T-helper 2 cell (primary cell): ENCODE measurements at places on chromosomes 3 and 15.

GRCh38 chr15:64740311-64741170, 34.8 kb downstream of the RBPMS2 start:
- DNase-seq: no peak

DNA sequence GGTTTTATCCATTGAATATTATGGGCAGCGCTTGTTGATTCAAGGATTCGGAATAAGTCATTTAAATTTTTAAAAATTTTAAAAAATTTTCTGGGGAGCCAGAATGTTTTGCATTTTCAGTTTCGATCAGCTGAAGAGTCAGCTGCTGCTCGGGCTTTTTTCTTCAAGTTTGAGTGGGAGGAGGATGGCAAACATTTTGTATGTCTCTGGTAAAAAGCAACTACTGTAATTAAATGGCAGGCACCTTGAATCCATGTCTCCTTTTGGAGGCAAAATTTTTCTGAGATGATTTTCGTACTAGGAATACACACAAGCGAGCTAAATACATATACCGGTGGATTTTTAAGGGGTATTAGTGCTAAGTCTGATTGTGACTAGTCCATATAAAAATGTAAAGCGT, 612 bp downstream of the C3orf38 start:
- DNase-seq: peak; percentile 69

DNA sequence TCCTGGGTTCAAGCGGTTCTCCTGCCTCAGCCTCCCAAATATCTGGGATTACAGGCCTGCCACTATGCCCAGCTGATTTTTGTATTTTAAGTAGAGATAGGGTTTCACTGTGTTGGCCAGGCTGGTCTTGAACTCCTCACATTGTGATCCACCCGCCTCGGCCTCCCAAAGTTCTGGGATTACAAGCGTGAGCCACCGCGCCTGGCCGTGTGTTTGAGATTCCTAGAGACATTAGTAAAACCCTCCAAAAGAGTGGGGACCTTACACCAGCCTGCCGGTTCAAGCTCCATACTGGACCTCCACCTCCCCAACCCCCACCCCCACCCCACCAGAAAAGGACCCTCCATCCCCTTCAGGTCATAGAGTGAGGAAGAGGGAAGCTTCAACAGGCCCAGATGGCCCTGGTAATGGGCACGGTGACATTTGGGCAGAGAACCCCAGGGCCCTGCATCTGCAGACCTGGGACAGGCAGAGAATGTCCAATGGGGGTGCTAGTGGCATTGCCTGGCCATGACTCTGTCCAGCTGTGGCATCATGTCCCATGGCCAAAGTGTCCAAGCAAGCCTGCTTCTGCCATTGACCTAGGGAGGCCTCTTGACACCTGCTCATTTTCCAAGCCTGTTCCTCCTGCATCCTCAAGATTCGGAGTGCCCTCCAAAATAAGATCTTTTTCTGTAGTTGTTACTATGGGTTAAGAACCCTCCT, 108.9 kb upstream of the KLF13 start:
- DNase-seq: no peak

DNA sequence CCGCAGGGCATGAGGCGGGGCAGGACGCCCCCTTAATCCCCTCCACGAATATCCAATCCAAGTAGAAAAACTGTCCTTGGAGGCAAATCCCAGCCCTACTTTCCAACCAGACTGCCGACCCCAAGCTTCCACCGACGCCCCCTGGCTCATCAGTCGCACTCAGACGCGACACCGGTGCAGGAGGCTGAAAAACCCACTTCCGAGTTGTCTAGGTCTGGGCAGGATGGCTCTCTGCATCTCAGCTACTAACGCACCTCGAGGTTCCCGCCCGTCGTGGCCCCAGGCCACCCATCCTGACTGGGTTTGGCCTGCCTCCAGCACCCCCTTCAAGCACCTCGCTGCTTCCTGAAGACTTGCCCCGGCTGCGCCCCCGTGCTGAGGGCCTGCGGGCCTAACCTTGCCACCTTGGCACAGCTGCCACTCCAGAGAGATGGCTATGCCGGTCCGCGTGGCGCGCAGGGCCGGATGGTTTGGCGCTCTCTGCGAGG, 15.5 kb downstream of the RGMA start:
- DNase-seq: no peak

- DNase-seq: no peak
Observed at GRCh38 chr15:73081321-73081958, 29.2 kb downstream of the NEO1 start.

GRCh38 chr3:52372822-52373504, 56.8 kb downstream of the DNAH1 start:
- DNase-seq: no peak

GRCh38 chr3:167318996-167319615, 61.0 kb downstream of the ZBBX start:
- no peak for DNase-seq

DNA sequence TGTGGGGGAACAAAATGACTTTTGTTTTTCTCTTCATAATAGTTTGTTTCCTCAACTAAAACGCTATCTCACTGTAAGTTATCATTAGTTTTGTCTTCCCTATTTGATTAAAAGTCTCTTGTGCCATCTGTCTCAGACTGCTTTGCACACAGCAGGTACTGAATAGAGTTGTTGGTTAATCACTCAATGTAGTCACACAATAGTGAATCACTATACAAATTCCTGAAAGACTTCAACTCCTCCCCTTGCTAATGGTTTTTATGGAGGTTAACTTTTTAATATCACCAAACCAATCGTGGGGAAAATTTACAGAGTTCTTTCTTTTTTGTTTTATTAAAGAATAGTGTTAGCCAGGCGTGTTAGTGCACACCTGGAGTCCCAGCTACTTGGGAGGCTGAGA, 2.6 kb upstream of the NGLY1 start:
- no peak for DNase-seq

DNA sequence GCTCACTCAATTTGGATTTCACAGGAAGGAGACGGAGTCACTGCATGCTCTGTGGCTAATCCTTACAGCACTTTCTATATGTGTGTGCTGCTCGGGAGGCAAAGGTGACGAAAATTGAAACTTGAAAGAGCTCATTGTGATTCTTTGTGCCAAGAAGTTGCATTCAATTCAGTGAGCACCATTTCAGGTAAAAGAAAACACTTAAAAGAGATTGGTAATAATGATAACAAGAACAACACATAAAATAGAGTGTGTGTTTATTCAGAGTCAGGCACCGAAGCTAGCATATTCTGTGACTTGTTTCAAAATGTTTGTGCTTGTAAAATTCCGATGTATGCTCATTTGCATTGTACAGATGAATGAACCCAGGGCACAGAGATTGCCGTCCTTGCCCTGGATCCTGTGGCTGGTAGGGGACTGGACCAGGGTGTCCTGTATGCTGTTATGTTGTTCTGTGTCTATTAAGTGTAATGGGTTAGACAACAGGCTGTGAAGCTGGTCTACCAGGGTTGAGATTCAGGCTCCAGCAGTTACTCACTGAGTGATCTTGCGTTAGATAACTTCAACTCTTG, 193.3 kb upstream of the PROK2 start:
- no peak for DNase-seq

- DNase-seq: no peak
Observed at GRCh38 chr3:78588906-78589621, 1178.7 kb downstream of the ROBO1 start.

DNA sequence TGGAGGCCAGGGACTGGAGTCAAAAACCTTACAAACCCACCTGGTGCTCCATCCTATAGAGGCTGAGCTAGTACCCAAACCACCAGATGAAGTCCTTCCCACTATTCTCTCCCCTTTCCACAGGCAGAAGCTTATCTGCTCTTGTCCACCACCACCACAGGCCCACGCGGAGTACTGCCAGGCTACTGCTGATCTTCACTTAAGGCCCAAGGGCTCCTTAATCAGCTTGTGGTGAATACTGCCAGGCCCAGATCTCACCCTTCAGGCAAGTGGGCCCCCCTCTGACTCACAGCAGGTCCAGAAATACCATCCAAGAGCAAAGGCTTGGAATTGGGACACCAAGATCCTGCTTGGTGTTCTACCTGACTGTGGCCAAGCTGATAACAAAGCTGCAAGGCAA, 598.1 kb upstream of the CBLB start:
- DNase-seq: no peak

- DNase-seq: no peak
Observed at GRCh38 chr15:100022806-100023205, 289.6 kb upstream of the LYSMD4 start.

GRCh38 chr3:33146791-33147445, 33.1 kb downstream of the CRTAP start:
- no peak for DNase-seq

- no peak for DNase-seq
Observed at GRCh38 chr3:73653877-73654276, 29.1 kb upstream of the PDZRN3 start.

- DNase-seq: peak; percentile 38
Observed at GRCh38 chr15:74438721-74439316, 5.1 kb upstream of the SEMA7A start.

DNA sequence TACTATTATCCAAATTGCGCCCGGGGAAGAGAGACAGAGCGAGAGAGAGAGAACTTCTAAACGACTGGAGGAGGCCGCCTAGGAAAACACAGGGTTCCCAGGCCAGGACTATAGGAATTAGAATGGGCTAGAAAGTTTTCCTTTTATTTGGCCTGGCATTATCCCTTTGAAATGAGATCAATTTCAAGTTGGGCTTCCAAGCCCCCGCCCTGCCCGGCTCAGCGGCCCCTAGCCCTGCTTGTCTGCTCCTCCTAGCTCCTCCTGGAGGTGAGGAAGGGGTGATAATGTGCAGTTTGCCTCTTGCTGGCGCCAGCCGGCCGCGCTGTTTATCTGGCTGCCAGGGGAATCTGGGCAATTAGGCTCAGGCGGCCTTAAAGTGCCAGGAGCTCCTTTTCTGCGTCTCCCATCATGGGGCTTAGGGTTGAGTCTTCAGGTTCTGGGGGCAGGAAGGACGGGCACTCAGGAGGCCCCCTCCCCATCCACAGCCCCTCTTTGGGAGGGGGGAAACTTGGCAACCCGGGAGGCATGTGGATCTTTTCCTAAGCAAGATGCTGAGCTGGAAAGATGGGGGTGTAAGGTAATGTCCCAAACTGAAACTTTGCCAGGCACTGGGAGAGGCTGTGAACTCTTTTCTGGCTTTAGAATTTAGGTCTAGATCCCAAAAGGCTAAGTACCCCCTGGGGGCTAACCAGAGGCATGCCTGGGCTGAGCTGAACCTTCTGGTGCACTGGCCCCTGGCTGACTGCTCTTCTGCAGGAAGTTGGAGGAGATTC, 5.5 kb downstream of the SMAD6 start:
- no peak for DNase-seq

GRCh38 chr3:134237454-134238145, 13.1 kb downstream of the RYK start:
- DNase-seq: no peak

- DNase-seq: no peak
Observed at GRCh38 chr3:74049444-74049843, 424.7 kb upstream of the PDZRN3 start.

- DNase-seq: no peak
Observed at GRCh38 chr3:184168363-184169120, 6.1 kb upstream of the AP2M1 start.

DNA sequence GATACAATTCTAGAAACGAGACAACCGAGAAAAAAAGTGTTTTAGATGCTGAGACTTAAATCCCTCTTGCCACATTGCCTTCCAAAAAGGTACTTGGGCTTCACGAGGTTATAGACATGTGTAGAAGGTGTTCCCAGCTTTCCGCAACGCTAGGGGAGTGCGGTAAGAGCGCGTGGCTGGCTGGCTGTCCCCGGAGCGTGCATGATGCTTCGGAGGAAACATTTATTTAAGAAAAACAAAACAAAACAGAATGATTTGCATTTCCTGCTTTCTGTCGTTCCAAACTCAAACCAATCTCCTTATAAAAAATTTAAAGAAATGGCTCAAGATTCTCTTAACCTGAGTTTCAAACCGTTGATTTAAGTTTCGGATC, 841 bp downstream of the SLC6A20 start:
- no peak for DNase-seq

- no peak for DNase-seq
Observed at GRCh38 chr15:66050264-66050663, 181.0 kb downstream of the RAB11A start.

- no peak for DNase-seq
Observed at GRCh38 chr15:69570997-69571396, 118.4 kb downstream of the RPLP1 start.

- DNase-seq: peak; percentile 49
Observed at GRCh38 chr3:5057857-5058324, 64.2 kb upstream of the ARL8B start.

DNA sequence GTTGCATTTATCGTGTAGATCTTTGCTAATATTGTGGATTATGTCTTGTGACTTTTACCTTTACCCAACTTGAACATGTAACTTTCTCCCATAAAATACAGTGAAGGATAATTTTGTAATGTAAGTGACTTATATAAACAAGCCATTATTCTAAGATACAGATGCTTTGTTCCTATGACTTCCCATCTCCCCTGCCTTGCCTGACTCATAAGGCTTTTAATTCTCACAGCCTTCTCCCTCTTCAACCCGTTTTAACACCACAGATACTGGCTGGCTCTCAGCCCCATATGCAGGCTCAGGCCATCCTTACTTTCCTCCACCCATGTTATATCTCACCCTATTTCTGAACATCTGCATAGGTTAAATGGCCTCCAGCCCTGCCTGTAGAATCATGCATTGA, 4.1 kb downstream of the CCNDBP1 start:
- DNase-seq: no peak

GRCh38 chr3:38455639-38456430, 2.1 kb downstream of the ACVR2B start:
- DNase-seq: no peak

- DNase-seq: no peak
Observed at GRCh38 chr3:130504701-130505100, 12.3 kb upstream of the COL6A6 start.

- DNase-seq: no peak
Observed at GRCh38 chr3:1752205-1752604, 346.5 kb upstream of the CNTN4 start.

- DNase-seq: no peak
Observed at GRCh38 chr3:194019398-194020165, 116.4 kb upstream of the HES1 start.

DNA sequence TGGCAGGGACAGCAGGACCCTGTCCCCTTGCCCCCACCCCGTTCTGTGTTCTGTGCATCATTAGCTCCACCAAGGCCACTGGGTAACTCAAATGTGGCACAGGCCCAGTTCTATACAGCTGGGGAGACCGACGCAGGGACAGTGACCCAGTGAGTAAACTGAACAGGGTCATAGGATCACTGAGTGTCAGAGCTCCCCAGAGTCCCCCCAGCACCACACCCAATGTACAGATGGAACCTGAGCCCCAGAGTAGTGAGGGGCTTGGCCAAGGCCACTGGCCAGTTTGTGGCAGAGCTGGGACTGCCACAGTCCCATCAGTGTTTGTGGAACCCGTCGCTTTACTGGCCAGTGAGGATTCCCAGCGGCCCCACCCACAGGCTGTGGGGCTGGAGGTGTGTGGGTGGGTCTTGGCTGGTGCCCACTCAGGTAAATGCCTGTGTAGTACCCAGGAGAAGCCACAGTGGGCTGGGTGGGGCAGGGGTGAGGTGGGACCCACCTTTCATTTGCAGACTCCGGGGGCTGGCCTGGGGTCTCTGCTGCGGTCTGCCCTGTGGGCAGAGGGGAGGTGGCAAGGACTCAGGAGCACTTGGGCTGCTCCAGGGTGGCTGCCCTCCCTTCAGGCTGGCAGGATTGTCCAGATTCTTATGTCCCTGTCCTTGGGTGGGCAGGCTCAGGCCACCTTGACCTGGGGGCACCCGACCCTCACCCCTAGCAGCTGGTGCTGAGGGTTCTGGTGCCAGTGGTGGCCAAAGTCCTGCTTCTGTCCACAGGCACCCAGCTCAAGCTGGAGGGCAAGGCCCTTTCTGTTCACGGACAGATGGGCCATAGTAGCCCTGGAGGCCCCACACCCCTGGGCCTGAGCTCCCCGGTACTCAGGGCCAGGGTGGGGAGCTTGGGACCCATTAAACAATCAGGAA, 11.6 kb upstream of the CLK3 start:
- DNase-seq: no peak
